NCI-H2081 (cell line): ENCODE measurements at places on chromosomes 7 and 10.
A peak's percentile ranks its signal among the peaks of the same experiment; 100 is the strongest.

DNA sequence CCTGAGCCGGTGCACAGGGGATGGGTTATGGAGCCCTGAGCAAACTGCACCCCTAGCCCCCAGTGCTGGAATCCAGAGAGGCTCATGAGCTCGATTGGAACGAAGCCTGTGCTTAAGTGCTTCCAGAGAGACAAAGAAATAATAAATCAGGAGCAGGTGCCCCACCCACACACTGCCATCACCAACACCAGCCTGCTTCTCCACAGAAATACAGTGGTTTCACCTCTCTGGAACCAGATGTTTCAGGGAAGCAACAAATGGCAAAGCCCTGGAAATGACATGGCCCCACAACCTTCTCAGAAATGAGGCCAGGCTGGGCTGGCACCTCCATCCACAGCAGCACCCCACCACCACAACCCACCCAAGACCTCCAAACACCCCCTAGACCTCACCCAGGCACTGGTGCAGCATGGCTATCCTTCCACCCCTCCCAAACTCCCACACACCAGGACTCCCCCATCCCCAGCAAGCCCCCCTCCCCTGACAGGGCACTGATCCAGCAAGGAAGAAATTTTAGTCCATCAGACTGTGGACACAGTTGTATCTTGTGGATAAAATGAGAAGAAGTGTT is 4.1 kb upstream of the SLC18A3 start:
- no peak for DNase-seq

DNA sequence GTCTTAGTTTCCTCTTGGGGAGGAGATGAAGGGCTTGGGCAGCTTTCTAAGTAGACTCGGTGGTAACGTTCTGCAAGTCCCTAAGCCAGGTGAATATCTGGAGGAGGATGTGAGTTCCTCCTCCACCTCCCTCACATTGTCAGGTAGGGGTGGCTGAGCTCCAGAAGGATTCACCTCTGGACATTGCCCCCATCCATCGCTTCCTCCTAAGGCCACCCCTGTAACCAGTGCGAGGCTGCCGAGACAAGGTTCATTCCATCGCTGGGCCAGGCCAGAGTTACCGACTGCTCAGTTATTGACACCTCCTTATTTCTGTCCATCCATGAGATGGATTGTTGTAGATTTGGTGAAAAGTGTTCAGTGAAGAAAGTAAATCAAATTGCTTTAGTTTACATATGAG is 334.1 kb upstream of the KLF6 start:
- DNase-seq: no peak

DNA sequence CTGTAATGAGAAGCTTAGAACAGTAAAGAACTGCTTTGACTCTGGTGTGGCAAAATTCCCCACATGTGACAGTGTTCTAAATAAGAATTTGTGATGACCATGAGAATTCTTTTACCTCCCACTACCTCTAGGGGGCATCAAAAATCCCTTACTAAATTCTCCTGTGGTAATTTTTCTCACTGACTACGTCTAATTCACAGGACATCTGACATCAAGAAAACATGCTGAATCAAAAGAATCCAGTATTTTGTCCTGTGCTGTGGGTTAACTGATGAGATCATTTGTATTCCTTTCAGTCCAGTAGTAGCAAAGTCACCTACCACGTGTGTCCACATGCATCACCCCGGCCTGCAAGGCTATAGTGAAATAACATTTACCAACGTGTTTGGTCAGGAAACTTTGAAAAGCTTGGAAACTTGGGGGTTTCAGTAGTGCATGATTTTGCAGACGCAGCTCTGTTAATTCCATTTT is 103.8 kb downstream of the ATE1 start:
- peak; percentile 9 for DNase-seq

DNA sequence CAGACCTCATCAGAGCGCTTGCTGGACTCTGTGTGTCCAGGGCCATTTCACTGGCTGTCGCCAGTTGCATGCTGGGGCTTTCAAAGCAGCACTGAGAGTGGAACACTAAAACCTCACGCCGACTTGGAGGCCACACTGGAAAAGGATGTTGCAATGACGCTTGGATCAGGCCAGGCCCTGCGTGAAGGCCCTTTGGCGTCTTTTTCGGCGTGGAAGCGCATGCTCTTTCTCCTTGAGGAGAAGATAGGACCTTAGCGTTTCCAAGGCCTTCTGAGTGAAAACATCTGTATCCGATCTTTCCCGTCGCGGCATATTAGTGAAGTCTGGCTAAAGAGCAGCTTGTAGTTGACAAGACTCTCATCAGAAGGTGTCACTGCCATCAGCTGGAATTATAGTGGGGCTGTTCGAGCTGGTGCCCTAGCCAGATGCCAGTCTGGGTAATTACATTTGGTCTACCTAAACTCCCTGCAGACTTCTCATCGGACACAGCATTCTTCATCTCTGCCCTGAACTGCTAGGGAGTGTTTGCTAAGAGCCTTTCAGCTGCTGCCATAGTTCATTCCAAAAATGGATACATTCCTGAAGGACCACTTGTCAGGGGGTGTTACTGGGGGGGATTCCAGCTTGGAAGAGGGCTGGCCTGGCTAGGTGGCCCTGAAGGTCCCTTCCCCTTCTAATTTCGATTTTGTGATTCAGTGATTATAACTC is 167.7 kb upstream of the TCF7L2 start:
- no peak for DNase-seq

DNA sequence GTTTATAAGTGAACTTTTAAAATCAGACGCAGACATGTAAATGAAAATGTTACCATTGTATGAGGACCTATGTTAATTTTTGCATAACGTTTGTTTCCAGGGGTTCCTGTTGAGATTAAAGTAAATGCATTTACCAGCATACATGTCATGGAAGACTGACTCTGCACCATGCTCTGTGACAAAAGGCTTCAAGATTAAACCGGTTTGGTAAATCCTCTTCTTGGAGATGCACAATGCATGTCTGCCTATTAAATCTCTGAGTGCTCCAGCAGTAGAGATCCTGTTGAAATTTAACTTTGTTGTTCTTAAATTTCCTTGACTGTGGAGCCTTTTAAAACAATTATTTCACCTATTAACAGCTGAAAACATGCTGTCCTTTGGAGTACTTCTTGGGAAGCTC is 36.5 kb upstream of the JAZF1 start:
- no peak for DNase-seq

DNA sequence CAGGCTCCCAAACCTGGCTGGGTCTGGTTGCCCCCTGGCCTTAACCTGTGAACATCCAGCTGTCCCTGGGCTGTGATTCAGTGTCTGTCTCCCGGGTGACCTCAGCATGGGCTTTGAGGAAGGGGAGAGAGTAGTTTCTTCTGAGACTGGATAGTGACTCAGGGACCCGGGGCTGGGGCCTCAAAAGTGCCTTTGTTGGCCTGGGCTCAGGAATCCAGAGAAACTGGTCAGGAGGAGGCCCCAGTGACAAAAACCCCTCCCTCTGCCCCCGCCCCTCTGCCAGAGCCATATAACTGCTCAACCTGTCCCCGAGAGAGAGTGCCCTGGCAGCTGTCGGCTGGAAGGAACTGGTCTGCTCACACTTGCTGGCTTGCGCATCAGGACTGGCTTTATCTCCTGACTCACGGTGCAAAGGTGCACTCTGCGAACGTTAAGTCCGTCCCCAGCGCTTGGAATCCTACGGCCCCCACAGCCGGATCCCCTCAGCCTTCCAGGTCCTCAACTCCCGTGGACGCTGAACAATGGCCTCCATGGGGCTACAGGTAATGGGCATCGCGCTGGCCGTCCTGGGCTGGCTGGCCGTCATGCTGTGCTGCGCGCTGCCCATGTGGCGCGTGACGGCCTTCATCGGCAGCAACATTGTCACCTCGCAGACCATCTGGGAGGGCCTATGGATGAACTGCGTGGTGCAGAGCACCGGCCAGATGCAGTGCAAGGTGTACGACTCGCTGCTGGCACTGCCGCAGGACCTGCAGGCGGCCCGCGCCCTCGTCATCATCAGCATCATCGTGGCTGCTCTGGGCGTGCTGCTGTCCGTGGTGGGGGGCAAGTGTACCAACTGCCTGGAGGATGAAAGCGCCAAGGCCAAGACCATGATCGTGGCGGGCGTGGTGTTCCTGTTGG is at the start of gene CLDN4:
TSS of gene CLDN4 (plus strand) at position 316 of the 903 bp plus-strand sequence. CDS start at position 522, 206 bp downstream.
- DNase-seq: no peak

GRCh38 chr7:27476493-27476892 is 186.2 kb downstream of the HIBADH start:
- DNase-seq: no peak

GRCh38 chr10:2053805-2054204 is 316.5 kb upstream of the ADARB2 start:
- no peak for DNase-seq

- no peak for DNase-seq
These were observed 761 bp downstream of the LGI1 start for GRCh38 chr10:93758508-93758885.

DNA sequence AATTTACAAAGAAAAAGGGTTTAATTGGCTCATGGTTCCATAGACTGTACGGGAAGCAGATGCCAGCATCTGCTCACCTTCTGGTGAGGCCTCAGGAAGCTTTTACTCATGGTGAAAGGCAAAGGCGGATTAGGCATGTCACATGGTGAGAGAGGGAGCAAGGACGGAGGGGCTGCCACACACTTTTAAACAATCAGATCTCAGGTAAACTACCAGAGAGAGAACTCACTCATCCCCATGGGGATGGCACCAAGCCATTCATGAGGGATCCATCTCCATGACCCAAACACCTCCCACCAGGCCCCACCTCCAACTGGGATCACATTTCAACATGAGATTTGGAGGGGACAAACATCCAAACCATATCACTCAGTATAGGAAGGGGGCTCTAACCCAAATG is 183.9 kb downstream of the COBL start:
- no peak for DNase-seq

- no peak for DNase-seq
These were observed 46.2 kb downstream of the ZNF438 start for GRCh38 chr10:30985512-30985911.

GRCh38 chr7:7202375-7202720 is 20.0 kb downstream of the C1GALT1 start:
- DNase-seq: no peak

DNA sequence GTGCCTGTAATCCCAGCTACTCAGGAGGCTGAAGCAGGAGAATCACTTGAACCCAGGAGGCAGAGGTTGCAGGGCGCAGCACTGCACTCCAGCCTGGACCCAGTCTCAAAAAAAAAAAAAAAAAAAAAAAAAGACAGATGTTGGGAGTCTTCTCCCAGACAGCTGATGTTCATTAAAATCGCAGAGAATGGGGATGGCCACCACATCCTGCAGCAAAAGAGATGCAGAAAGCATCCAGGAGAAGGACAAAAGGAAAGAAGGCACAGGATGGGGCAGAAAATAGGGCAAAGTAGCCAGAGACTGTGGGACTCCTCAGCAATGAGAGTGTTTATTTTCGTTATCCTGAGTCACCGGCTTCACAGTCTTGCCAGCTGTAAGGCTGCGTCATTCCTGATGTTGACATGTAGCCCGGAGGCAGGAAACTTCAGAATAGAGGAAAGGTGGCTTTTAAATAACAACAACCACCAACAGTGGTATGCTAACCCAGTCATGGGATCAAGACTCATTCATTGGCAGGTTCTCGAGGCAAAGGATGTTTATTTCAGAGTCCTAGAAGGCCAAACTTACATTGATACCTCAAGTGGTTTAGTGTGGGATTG is 149.5 kb upstream of the SVIL start:
- DNase-seq: no peak

DNA sequence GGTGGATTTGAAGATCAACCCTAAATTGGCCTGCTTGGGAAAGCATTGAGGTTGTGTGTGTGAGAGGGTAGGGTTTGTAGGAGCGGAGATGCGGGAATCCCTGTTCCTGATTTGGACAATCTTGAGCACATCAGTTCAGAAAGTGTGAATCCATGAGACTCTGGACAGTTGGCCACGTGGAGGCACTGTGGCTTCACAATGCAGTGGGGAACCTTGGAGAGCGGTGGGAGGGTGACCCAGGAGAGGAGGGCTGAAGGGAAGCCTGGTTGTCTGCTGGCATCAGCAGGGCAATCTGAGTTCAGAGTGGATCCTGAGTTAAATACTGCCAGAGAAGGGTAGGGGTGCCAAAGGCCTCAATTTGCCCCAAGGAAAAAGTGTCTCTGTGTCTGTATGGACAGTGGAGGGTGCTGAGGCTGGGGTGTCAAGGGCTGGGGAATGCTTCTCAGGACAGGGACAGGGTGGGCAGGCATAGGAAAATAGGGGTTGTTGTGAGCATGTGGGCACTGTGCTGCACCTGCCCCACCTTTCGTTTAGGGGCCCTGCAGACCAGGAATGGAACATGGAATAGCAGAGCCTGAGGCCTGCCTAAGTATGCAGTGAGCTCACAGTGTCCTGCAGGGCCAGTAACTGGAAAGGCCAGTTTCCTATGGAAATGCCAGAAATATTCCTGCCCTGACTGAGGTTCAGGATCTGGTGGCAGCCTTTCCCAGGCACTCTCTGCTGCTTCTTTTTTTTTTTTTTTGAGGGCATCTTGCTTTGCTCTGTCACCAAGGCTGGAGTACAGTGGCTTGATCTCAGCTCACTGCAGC is 162.9 kb upstream of the PRSS58 start:
- no peak for DNase-seq

DNA sequence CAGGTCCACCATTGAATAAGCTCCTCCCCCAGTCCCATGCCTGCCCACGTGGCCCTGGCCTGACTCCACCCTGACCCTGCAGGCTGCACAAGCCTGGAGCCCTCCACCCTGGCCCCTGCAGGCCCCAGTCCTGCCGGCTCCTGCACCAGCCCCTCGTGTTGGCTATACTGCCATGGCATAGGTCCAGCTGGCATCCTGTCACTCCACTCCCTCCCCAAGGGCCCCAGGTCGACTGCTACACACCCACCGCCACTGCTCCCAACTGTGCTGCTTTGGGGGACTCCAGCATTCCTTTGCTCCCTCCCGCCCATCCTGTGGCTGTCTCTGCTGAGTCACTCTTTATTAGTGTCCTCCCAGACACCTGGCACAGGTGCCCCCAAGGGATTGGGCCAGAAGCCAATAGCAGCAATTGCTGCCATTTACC is 32.4 kb upstream of the HSPA12A start:
- DNase-seq: peak; percentile 59

GRCh38 chr10:6737080-6737641 is 157.1 kb upstream of the PRKCQ start:
- DNase-seq: no peak

DNA sequence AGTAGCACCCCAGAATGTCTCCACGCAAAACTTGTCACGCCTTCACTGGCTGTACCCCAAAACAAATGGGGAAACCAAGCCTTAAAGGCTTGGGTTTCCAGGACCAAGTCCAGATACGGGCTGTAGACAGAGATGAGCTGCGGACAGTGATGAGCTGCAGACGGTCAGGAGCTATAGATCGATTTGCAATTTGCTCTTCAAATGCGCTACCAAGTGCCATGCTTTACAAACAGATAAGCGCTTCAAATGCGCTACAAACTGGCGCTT is 658 bp upstream of the SGCE start:
- no peak for DNase-seq

GRCh38 chr7:32253299-32253698 is 183.1 kb upstream of the PDE1C start:
- DNase-seq: no peak

DNA sequence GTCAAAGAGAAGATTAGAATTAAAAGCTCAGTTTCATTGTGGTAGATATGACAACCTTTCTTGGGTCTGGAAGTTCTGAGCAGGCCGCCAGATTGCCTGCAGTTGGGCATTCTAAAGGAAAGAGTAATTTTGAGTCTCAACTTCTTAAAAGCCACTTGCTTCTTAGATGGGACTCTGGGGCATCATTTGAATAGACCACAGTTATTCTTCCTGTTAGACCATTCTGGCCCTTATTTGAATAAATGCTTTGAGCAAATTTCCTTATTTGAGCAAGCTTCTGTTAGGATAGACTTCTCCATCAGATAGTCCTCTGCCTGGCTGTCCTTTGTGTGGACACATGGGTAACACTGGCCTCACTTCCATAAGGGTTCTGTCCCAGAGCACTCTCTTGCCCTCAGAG is 40.2 kb downstream of the SND1 start:
- DNase-seq: no peak
